Breast epithelium (tissue), 4 donors: ENCODE measurements at places on chromosomes 2 and 18. TPM values are rescaled to one million over a fixed set of nuclear protein-coding genes. Genes with fewer than 3 reads are reported as not detected.

DNA sequence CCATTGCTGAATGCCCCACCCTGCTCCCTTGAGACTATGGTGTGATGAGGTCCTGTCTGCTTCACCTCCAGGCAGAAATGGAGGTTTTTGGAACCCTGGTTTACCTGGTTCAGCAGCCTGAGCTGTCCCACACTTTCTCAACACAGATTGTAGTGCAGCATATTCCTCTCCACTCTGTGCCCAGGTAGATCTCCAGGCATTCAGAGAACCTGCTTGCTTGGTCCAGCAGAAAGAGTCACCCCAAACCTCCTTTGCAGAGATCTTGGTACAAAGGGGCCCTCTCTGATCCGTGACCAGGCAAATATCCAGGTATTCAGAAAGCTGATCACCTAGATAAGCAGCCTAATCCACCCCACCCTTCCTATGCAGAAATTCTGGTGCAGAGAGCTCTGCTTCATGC is 1288.2 kb upstream of the CRIM1 start:
- no peak overlapping the region for H3K27ac ChIP-seq
- DNase-seq: no peak
- H3K36me3 ChIP-seq: no peaks in the 10 kb centered on the region
- H3K27me3 ChIP-seq: no peaks in the 10 kb centered on the region

DNA sequence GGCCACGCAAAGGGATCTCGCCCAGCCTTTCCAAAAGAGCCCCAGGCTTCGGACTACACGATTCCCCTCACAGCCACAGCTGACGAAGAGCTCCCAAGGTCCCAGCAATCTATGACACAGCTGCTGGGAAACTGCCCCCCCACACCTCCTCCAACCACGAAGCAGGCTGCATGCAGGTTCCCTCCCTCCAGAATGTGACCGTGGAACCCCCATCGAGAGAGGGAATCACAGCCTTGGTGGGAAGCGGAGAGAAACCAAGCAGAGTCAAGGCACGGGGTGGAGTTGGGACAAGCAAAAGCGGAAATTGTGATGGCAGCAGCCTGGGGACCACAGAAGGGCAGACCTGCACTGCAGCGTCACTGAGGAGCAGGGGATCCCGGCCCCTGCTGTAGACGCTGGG is 50.3 kb downstream of the KCNF1 start:
- H3K4me1 ChIP-seq: no peaks in the 10 kb centered on the region
- DNase-seq: no peak
- H3K27ac ChIP-seq: no peak overlapping the region
- no peak overlapping the region for H3K4me3 ChIP-seq

GRCh38 chr2:191636235-191636543 is 41.7 kb upstream of the NABP1 start:
- no peaks in the 10 kb centered on the region for H3K4me1 ChIP-seq
- no peak for DNase-seq
- no peaks in the 10 kb centered on the region for H3K27me3 ChIP-seq
- no peak overlapping the region for H3K27ac ChIP-seq

EFEMP1 gene
- total RNA-seq: 186 TPM

HOXD4 gene
- 1.9 TPM for total RNA-seq
